ENCODE measurements at places on chromosomes 2 and 18.

- no peak for DNase-seq
These were observed 126.5 kb downstream of the TSN start for GRCh38 chr2:121881950-121882349.

DNA sequence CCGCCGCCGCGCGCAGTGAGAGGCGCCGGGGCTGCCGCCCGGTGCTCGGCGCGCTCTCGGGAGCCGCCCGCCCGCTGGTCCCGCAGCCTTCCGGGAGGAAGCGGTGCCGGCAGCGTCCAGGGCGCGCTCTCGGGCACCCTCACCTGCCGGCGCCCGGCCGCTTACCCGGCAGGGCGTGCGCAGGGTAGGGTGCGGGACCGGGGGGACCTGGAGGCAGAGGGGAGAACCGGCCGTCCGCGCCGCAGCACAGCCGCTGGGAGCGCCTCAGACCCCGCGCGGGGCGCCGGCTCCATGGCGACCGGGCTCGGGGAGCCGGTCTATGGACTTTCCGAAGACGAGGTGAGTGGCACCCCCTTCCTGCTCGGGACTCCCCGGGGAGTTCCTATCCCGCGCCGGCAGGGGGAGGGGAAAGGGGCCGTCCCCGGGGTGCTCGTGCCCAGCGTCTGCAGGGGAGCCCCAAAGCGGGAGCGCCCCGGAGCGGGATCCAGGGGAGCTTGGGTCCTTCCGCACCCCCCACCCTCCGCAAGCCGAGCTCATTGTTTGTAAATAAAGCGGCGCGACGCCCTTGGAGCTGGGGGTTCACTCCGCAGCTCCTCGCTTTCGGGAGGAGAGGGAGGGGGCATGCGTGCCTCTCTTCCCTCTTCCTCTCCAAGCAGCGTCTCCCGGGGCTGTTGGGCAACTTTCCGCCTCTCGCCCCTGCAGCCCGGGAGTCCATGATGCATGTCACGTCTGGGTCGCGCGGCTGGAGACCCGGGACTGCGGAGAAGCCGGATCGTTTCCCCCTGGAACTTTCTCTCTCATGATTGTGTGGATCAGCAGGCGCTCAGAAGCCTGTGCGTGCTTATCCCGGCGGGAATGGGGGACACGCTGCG is 580 bp downstream of the NEDD4L start:
- peak; percentile 39 for DNase-seq

DNA sequence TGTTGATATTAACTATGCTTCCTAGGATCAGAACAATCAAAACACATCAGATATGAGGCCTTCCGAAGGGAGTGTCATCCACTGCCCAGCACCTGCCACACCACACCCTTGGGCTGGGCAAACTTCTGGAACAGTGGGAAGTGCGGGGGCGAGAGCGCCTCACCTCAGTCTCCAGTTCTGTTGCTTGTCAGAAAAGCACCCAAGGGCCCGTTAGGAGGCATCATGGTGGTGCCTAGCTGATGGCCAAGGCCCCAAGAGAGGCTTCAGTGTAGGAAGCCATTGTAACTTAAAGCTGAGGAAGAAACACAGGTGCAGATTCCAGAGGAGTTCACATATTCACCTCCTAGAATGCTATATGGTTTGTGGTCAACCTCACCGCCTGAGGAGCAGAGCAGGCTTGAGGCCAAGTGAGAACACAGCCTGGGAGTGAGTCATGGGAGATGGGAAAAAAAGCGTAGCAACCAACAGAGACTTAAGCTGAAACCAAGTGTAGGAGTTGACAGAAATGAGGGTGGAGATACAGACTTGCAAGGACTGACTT is 85.1 kb upstream of the ATL2 start:
- DNase-seq = peak; percentile 27

DNA sequence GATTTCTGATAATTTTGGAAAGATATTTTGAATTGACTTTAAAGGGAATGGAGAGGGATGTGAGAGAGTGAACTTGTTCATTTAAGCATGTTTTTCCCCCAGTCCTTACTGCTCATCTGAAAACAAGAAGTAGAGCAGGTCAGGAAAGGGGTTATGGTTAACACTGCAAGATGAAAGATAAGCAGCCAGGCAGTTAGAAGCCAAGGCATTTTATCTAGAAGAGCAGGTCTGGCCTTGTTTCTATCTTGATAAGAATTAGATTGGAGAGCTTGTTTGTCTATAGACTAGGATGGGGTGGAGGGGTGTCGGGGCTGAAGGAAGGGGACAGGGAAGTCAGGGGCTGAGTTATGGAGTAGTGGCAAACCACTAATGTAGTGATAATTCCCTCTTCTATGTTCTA is 171.6 kb downstream of the IKZF2 start:
- DNase-seq = no peak

DNA sequence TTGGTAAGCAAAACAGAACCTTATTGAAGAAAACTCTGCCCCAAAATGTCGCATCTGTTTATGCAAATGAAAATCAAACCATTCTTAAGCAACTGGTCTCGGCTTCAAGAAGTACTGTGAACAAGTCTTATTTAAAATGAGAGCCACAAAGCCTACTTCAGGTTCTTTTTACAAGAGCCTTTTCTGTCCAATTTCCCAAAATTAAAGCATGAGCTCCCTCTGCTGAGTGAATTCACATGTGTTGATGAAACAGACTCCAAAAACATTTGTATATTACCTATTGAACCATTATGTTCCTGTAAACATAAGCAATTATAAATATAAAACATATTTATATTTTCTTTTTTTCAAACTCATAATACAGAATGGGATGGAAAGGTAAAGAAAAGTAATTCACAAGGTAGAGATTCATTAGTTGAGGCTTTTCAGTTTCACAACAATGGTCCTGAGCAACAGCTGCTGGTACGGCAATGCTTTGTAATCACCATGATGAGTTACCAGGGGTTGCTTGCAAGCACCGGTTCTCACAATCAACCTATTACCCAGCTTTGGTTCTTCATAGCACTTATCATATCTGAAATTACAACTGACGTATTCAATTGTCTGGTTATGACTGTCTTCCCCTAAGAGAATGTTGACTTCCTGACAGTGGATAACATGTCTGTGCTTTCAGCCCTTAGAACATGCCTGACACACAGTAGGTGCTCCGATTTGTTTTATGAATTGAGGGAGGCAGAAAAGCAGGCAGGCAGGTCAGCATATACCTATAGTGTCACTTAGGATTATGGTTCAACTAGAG is 108.4 kb upstream of the BZW1 start:
- DNase-seq = no peak

DNA sequence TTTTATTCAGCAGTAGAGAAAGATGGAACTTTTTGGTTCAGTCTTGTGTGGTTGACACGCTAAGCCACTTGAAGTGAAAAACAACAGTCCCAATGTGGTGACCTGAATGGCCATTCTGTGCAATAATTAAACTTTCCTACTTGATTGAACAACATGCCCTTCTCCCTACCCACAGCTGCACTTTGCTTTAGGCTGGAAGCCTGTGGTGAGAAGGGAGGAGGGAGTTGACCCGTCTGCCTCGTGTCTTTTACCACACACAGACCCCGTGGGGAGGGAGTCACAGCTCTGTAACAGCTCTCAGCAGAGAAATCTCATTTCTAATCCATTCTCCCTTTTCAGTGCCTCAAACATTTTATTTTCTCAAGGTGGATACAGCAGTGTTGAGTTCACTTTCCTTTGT is 138.2 kb upstream of the PKDCC start:
- no peak for DNase-seq

DNA sequence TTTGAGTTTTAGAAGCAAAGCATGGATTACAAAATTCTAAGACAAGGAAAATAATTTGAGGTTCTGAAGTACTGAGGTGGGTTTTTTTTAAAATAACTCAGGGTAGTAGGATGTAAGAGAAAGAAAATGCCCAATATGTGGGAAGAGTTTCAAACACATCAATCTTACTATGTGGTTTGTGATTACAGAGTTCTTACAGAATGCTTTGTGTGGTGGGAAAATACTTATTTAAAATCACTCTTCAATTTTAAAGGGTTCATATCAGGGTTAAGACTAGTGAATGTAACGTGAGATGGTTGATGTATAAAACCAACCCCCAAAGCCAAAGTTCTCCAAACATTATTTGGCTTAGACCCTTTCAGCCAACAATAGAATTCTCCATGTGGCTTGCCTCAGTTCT is 173.5 kb downstream of the UBE2E3 start:
- DNase-seq = no peak

DNA sequence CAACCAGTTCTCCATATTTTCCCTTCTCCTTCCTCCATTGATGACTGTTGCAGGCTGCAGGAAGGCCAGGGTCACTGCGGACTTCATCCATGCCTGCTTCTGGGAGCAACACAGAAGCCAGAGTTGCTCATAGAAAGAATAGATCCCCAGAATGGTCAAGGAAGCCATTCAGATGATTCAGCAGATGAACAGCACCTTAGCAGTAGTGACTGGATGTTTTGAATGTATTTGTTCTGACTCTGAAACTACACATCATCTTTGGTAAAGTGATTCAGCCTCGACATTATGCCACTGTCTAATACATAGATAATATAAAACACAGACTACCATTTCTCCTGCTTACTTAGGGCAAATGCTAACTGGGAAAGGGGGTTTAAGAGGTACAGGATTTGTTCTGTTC is 411.6 kb downstream of the RND3 start:
- DNase-seq = no peak

DNA sequence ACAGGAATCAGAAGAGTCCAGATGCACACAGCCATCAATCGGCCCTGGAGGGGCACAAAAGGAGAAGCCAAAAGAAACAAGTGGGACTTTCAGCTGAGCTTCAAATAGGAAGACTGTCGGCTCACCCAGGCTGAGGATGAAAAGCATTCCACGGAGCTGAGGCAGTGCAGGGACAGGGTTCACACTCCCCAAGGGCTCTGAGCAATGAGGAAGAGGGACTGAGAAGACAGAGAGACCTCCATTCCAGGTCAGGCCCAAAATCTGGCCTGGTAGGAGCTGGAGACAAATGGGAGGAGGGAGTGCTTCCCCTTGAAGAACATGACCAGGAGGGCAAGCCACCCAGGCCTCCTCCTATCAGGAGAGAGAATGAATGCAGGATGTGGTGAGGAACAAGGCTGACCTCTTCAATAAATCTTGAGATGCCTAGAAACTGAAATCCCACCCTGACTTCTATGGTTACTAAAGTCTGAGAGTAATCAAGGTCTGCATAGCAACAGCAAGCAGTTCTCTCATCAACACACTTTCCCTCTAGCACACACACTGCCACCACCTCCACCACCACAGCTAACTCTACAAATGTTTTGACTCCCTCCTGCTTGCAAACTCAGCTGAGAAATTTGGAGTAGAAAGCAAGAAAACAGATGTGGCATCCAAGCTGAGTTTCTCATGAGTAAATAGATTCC is 434.4 kb downstream of the TNS1 start:
- DNase-seq = no peak

DNA sequence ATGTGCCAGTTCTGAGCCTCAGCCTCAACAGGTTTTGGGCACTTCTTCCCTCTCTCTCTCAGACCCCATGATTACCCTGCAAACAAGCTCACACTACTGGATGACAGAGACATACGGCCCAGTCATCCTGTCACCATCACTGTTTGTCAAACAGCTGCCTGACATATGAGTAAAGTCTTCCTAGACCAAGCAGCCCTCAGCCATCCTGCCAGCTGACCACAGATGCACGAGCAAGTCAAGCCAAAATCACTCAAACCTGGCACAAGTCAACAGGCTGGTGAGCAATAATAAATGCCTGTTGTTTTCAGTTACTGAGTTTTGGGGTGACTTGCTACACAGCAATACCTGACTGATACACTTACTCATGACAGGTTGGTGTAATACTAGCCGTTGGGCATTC is 75.5 kb upstream of the KLF7 start:
- no peak for DNase-seq

- no peak for DNase-seq
These were observed 127.3 kb downstream of the UPP2 start for GRCh38 chr2:158228943-158229508.

- no peak for DNase-seq
These were observed 69.0 kb downstream of the RBM43 start for GRCh38 chr2:151192681-151193080.

GRCh38 chr2:233833345-233833744 is 21.0 kb downstream of the HJURP start:
- DNase-seq = no peak

GRCh38 chr2:207041279-207041678 is 102.0 kb downstream of the CPO start:
- DNase-seq = no peak

DNA sequence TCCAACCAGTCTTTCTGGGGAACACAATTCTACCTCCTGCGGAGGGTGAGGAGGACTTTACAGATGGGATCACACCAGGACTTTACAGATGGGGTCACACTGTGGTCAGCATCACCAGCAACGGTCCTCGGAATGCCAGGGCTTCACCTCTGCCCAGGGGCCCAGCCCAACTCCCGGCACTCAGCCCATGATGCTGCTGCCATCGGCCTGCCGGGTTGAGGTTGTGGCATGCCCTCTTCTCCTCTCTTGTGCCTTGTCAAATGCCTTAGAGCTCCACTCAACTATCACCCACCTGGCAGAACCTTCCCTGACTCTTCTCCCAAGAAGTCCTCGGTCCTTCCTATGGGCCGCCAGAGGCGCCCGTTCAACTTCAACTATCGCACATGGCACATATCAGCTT is 166.7 kb downstream of the CTIF start:
- DNase-seq = no peak

DNA sequence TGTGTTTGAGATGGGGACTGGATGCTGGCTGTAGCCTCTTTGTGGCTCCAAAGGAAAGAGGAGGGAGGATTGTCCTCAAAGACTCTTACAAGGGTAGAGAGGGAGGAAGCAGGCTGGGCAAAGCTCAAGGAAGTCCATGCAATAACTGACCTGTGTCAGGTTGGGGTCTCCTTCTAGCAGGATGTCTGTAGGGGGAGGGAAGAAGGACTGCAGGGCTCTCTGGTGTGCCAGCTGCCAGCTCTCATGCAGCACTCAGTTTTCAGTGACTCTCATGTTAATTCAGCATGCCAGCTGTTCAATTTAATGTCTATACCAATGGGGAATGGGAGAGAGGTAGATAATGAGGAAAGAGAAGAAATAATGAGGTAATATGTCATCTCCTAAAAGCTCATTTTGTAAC is 85.3 kb upstream of the RANBP2 start:
- DNase-seq = no peak

- DNase-seq = no peak
These were observed 51.0 kb downstream of the SETBP1 start for GRCh38 chr18:44731530-44732237.

DNA sequence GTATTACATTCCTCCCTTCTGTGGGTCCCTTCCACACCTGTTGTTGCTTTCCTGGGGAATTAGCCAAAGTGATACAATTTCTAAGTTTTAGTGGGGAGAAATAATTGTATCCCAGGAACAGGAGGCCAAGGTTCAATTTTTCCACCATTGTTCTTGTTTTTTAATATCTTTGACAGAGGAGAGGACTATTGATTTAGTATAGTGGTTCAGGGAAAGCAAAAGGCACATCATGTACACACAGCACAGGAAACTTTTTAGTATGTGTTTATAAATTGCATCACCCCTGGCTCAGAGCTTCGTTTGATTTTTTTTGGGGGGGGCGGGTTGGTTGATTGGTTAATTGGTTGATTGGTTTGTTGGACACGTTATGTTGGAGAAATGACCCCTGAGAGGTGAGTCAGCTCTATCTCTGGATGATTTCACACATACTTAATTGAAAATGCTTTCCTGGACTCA is 431.6 kb downstream of the PID1 start:
- no peak for DNase-seq

- DNase-seq = no peak
These were observed 42.2 kb downstream of the RAB10 start for GRCh38 chr2:26076001-26076587.
